ENCODE measurements at places on chromosomes 2 and 18.

DNA sequence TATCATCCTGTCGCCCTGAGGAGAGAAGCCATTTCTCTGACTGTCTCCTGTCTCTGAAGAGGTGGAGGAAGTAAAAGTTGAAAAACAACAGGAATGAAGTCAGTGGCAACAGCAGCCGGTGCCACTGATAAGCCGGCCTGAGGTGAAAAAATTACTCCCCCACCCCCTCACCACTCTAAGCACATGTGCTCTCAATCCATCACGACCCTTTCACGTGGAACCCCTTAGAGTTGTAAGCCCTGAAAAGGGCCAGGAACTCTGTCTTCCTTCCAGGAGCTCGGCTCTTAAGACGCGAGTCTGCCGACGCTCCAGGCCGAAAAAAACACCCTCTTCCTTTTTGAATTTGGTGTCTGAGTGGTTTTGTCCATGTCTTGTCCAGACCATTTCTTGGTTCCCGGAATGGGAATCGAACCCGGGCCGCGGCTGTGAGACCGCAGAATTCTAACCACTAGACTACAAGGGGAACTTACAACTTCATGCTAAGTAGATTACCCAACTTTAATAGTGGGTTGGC, 40.7 kb upstream of the TRIM43 start:
- no peak for DNase-seq

DNA sequence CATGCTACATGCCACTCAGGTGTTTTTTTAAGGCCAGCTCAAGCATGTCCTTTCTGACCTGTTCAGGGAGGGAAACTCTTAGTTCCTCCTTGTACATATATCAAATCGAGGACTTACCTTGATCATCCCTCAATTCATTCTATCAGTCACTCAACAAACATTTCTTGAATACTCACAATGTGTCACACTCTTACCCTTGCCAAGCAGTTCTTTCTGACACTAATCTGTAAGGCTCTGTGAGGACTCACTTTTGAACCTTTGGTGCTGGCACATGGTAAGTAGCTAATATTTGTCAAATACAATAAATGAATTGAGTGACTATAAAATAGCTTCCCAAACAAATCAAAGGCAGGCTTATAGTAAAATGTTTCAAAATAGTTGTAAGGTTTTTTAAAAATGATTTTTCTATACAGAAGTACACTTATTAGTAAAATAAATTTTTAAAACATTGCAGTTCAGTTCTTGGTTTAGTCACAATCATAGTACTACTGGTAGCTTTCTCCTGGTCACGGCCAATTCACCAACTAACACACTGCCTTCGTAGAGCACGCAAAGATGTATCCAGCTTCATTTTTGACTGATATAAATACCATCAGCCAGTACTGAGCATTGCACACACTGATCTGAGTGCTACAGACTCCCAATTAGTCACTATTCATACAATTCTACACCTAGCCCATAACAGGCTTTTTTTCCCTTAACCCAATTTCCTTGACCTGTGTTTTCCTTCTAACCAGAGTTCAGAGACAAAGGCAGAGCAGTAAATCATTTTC, 50.9 kb downstream of the ZEB2 start:
- DNase-seq = no peak

DNA sequence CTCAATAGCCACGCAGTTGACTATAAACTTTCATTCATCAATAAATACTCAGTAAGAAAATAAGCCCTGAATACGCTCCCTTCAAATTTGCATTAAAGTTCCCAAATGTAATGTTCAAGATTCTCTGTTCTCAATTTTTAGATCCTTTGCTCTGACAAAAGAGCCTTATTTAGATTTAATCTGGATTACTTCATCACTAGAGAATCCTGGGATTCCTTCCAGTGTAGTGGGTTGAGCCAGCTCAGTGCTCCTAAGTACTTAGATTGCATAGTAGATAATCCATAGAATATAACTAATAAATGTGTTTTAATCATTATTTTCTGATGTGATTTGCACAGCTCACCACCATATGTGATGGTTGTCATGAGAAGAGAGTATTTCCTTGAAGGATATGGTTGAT, 1286.2 kb downstream of the SUCLG1 start:
- no peak for DNase-seq

DNA sequence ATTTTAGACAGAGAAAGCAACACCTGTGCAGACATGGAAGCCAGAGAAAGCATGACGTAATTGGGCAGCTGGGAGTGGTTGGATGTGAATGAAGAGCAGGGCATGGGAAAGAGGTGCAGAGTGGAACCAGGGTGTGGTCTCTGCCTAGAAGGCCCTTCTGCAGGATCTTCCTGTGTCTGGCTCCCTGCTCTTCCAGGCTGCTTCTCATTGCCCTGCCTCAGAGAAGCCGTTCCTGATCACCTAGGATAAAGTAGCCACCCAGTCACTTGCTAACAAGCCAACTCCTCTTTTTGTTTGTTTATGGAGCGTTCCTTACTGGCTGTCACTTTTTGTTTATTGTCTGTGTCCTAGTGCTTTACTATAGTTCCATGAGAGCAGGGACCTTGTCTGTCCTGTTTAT, 28.5 kb downstream of the GALNT1 start:
- no peak for DNase-seq

- DNase-seq = no peak
These were observed 68.8 kb downstream of the EMX1 start for GRCh38 chr2:72985891-72986683.

DNA sequence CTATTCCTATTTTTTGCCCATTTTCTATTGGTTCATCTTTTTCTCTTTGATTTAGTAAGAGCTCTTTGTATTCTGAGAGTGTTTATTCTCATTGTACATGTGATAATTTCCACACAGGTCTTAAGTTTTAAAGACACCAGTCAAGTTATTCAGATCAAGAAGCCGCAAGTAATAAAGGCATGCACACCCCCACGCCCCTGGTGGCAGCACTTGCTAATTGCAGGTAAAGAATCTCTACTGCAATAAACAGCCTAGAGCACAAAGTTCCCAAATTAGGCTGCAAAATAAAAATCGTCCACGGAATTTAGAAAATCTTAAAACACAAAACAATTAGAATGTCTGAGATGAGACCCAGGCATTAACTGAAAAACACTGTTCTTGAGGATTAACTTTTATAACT, 45.2 kb downstream of the ST3GAL5 start:
- no peak for DNase-seq

DNA sequence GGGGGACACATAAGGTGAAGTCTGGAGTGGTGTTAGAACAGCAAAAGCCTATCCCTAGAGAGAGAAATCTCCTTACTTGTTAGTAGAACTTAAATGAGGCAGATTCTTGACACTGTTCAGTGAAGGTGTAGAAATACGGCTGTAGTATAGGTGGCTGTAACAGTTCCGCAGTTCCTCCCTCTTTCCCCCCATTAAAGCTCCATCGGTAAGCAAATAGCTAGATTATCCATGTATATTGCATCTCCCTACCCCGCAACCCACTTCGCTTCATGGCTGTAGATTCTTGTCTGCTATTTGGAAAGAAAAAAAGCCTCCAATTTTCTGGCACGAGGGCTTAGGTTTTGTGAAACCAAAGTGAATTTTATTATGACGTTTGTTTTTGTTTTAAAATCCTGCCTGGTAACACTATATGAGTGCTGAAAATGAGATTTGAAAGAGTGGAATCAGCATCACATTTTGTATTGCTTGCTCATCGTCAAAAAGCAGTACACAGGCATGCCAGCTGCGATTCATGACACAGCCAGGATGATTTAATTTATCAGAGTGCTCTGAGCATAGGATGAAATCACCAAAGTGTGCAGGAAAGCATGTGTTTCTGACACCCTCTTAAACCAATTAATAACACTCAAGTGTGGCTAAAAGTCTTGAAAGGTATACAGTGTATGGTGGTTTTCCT, 1.4 kb downstream of the FAM171B start:
- DNase-seq = no peak

GRCh38 chr2:151096235-151096634, 165.4 kb downstream of the RBM43 start:
- no peak for DNase-seq

DNA sequence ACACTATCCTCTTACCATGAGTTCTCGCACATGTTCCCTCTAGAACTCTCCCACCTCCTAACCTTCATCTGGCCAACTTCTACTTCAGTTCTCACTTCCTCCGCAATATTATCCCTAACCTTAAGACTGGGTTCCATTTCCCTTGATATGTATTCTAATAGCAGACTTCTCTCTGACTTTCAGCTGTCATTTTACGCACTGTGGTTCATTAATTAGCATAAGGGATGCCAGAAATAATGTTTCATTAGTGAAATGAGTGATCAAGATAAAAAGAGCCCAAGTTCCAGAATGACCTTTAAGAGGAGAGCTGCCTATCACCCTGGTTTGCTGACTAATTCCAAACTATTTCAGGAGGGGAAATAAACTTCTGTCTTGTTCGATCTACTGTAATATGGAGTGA, 108.6 kb upstream of the CCDC150 start:
- DNase-seq = no peak

DNA sequence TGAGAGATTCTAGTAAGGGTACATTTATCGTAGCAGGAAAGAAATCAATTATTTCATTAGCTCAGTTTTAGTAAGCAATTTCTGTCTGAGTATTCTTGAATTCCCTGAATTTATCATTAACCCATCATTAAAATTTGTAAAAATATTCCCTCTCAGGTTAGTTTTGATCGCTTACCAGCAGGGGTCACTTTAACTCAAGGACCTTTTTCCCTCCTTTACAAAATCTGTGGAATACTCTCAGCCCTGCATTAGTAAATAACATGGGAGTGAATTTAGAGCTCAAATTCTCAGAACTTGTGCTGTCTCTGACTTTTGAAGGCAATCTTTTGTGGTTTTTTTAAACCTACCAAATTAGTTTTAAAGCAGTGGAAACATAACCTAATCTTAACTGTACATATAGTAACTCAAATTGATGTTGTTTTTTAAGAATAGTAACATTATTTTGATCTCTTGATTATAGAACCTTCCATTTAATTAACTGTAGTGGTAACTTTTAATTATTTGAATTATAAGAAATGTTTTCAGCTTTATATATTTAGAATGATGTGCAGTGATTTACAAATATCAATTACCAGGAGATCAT, 97.2 kb downstream of the AGPS start:
- no peak for DNase-seq

DNA sequence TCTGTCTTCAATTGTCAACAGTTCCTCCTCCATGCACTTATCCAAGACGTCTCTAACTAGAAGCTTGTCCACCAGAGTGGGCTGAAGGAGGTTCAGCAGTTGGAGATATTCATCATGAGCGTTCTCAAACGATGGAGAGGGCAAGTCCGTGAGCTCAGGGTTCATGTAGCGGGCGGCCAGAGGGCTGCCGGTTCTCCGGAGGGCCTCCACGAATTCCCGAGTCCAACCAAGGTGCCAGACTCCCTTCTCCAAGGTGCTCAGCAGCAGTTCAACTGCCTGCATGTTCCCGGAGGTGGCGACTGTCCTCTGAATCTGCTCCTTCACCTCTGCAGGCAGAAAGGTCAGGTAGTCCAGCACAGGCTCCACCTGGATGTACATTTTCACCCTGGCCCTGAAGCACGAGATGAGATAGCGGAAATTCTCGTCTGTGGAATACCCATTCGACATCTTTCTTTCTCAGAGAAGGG, 590 bp downstream of the IFIH1 start:
- no peak for DNase-seq

DNA sequence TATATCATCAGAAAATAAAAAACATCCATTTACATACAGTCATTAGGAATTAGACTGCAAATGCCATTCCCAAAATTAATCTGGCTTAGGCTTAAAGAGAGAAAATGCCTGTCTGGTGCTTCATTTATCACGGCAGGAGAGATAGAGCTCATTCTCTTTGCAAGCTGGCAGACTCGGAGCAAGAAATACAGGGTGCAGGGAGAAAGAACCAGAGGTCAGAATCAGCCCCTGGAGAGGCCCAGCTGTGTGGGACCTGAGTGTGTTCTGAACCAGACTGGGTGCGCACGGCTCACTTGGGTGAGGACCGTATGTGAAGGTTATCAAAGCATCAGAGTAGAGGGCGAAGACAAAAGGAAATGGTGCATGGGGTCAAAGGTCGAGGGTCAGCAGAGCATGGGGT, 227.8 kb downstream of the ACKR3 start:
- DNase-seq = no peak

DNA sequence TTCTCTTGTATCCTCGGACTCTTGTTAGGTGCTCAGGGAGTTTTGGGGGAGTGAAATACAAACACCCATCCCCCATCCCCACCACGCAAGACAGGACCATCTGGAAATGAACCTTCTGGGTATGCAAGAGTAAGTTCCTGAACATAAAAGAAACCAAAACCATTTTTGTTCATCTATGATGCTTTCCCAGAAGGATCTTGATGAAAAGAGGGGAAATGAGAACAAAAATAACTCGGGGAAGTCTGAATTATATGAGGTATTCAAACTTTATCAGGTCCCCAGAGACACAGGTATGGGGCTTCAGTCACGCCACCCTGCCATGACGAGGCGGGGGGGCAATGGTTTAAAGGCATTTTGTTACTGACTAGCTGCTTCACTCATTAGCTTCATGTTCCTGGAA, 68.6 kb upstream of the DNMT3A start:
- DNase-seq = no peak

- DNase-seq = no peak
These were observed 342.6 kb downstream of the CELF4 start for GRCh38 chr18:37222999-37223378.

GRCh38 chr2:1757567-1757966, 13.3 kb upstream of the PXDN start:
- no peak for DNase-seq

DNA sequence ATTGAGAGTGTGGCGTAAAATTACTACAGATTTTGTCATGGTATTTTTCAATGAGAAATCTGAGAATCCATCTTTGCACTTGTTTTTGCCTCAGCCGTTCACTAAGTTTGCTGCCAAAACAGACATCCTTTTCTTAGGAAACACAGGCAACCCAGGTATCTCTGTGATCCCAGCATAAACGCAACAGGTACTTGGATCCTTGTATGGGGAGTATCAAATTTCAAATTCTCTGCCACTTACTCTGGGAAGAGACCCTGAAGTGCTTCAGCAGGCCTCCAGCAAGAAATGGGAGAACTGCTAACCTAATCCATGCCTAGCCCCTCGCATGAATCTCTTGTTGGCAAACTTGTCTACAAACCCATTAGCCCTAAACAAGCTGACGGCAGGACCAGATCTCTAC, 83.1 kb downstream of the BCL11A start:
- DNase-seq = no peak

DNA sequence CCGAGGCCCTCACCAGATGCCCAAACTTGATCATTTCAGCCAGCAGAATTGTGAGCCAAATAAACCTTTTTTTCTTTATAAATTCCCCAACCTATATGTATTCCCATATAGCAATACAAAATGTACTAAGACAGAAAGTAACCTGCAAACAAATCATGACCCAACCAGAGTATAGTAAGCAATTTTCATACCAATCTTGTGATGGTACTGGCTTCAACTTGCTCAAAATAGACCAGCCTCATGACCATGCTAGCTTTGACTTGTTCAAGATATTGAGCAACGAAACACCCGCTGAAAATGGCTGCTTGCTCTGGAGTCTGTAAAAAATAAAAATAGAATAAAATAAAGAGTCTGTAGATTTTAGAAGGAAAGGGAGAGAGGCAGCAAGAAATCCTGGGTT, 97.6 kb downstream of the C1D start:
- DNase-seq = no peak

- DNase-seq = no peak
These were observed 19.5 kb downstream of the BCL2 start for GRCh38 chr18:63299837-63300745.

GRCh38 chr2:20687260-20687832, 20.4 kb downstream of the GDF7 start:
- no peak for DNase-seq

GRCh38 chr2:7773362-7774360, 856.4 kb downstream of the RNF144A start:
- DNase-seq = no peak

- no peak for DNase-seq
These were observed 234.5 kb downstream of the RBM43 start for GRCh38 chr2:151027151-151027550.

- DNase-seq = no peak
These were observed 25.8 kb downstream of the AAK1 start for GRCh38 chr2:69617744-69618143.
